ENCODE measurements at places on chromosomes 16 and 17. TPM values are rescaled to one million over a fixed set of nuclear protein-coding genes. Genes with fewer than 3 reads are reported as not detected.

GRCh38 chr16:58352690-58353089, 39.6 kb upstream of the GINS3 start:
- DNase-seq: no peak

DNA sequence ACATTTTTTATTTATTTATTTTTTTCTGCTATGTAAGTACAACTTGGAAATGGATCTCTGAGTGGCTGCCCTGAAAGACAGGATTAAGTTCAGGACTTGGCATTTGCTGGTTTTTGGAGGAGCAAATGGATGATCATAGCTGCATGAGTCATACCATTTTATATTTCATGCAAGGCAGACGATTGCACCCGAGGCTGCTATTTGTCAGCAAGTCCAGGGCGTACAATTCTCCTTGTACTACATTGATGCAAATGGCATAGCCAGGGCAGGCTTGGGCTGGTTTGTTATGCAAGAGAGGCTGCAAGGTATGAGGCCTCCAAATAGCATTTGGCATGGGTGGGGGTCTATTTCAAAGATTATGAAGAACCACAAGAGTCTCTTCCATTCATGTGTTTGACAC, 81.2 kb upstream of the CACNG3 start:
- DNase-seq: no peak

GRCh38 chr17:51805765-51806164, 352.7 kb downstream of the CA10 start:
- no peak for DNase-seq

DNA sequence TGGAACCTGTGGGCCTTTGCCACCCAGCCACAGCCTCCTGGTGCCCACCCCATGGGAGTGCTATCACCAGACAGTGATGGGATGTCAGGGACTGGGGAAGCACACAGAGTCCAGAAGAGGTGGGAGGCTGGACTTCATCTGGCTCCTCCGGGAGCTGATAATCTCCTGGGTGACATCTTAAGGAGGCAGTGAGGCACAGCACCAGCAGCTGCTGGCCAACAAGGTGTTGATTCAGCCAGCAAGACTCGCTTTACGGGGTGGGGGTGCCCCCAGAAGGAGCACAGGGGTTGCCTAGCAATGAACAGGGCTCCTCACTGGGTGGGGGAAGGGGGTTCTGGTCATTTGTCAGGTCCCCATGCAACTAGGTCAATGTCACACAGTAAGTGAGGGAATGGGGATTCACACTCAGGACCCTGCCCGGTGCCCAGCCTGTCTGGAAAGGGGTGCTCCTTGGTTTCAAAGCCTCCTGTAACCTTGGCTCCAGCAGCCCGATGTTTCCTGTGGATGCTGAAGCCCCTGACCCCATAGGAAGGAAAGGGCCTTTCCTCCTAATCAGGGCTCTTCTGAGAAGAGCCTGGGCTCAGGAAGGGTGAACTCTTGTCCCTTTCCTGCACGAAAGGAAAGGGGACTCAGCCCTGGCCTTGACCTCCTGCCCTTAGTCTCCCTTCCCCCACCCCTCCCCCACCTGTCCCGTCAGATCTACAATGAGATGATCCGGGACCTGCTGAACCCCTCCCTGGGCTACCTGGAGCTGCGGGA, 17.7 kb downstream of the KIF19 start:
- DNase-seq: no peak

The CALB2 gene
- 32.3 TPM for total RNA-seq

DNA sequence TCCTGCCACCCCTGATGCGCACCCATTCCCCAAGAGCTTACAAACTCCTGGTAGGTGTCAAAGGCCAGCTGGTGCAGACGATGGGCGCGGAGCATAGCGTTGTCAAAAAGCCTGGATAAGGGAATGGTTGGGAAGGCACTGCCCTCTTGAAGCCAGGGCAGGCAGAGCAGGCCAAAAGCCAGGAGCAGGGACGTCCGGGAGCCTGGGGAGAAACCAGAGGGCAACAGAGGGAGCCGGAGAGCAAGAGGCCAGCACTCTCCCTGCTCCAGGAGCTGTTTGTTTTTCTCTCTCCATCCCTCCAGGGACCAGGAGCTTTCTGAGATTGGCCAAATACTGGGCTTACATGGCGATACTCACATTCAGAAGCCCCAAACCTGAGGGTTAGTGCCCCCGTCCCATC, 334 bp downstream of the GH1 start:
- DNase-seq: no peak

The DPEP1 gene
- total RNA-seq: not detected

- peak; percentile 81 for DNase-seq
Measured at GRCh38 chr17:76397687-76398522, 13.5 kb downstream of the SPHK1 start.

- no peak for DNase-seq
Measured at GRCh38 chr16:58267524-58268243, 27.1 kb downstream of the PRSS54 start.

- DNase-seq: no peak
Measured at GRCh38 chr16:69798466-69798865, 36.3 kb downstream of the WWP2 start.
